Activated T-cell treated with anti-CD3 and anti-CD28 coated beads for 24 hours (primary cell): ENCODE measurements at places on chromosomes 12 and 14.

GRCh38 chr12:114013575-114014345 is 47.6 kb upstream of the RBM19 start:
- no peak for DNase-seq

DNA sequence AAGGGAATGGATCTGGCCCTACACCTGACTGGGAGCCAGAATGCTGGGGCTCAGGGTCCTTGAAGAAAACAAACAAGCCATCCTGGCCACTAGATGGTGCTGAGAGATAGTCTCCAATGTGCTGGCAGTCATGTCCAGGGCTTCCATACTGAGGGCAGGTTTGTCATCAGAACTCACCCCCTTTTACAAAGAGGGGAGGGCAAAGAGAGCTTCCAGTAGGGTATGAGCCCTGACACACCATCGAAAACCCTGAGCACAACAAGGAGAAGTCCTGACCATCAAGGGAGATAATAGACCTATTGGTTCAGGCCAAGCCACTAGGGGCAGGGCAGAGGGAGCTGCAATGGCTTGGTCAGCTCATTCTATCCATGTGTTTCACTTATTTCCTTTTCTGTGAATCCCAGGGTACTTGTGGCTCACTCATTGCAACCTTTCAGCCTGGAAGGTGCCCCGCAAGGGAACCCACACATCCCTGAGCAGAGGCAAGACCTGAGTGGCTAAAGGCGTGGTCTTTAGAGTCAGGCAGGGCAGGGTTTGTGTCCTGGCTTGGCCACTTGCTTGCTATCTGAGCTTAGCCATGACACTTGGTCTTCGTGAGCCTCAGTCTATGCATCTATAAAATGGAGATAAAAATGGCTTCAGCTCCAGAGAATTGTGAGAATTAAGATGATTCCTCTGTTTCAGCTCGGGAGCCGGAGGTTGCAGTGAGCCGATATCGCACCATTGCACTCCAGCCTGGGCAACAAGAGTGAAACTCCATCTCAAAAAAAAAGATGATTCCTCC is 6.2 kb upstream of the PLEKHH1 start:
- DNase-seq, result no peak

- no peak for DNase-seq
Measured at GRCh38 chr12:108801736-108802100, 55.7 kb downstream of the SSH1 start.

GRCh38 chr14:78997811-78998210 is 827.6 kb downstream of the NRXN3 start:
- no peak for DNase-seq

- no peak for DNase-seq
Measured at GRCh38 chr12:63304887-63305316, 153.9 kb upstream of the AVPR1A start.

DNA sequence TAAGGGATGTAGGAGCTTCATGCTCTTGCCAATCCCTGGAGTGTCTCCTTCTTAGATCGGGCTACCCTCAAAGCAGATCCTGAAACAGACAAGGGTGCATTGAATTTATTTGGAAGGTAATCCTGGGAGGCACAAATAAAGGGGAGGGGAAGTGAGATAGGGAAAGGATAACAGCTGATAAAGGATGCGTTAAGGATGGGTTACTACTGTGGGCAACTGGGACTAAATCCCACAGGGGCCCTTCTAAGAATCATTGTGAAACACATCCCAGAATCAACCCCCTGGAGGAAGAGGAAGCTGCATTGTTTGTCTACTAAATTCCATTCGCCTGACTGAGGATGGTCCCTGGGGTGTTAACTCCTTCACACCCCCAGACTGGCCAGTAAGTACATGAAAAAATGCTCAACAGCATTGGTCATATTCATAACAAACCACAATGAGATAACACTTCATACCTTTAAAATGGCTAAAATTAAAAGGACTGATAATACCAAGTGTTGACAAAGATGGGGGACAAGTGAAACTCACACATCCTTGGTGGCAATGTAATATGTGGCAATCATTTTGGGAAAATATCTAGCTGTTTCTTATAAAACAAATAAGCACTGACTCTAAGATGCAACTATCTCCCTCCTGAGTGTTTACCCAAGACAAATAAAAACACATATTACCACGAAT is 37.0 kb upstream of the CMKLR1 start:
- DNase-seq, result no peak

- DNase-seq, result no peak
Measured at GRCh38 chr14:61395115-61395725, 73.8 kb downstream of the PRKCH start.

GRCh38 chr14:78611796-78612571 is 441.8 kb downstream of the NRXN3 start:
- no peak for DNase-seq

- peak; percentile 51 for DNase-seq
Measured at GRCh38 chr12:111429828-111430432, 24.2 kb downstream of the SH2B3 start.

- DNase-seq, result no peak
Measured at GRCh38 chr14:53875324-53875897, 81.2 kb downstream of the BMP4 start.

GRCh38 chr14:23707415-23707814 is 71.3 kb downstream of the DHRS2 start:
- DNase-seq, result no peak

GRCh38 chr14:102164965-102165364 is 25.3 kb downstream of the WDR20 start:
- no peak for DNase-seq

DNA sequence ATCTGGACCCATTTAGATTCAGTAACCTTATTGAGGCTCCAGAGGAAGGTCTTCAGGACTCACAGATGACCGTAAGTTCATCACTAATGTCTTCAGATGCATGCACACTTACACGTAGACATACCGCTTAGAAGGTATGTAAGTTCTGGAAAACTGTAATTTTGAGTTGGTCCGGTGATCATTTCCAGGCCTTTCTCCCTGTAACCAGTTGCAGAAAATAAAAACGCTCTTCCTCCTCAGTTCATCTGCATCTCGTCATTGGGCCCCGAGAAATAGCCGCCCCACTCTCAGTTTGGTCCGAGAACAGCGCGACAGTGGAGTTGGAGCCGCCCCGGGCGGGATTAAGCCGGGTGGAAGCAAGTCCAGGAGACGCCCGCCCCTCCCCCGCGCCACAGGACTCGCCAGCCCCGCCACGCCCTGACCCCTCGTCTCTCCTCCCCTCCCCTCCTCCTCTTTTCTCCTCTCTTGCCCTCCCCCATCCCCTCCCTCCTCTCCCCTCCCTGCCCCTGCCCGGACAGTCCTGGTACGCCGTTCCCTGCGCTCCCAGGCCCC is 83.7 kb downstream of the TNFAIP2 start:
- DNase-seq, result no peak

DNA sequence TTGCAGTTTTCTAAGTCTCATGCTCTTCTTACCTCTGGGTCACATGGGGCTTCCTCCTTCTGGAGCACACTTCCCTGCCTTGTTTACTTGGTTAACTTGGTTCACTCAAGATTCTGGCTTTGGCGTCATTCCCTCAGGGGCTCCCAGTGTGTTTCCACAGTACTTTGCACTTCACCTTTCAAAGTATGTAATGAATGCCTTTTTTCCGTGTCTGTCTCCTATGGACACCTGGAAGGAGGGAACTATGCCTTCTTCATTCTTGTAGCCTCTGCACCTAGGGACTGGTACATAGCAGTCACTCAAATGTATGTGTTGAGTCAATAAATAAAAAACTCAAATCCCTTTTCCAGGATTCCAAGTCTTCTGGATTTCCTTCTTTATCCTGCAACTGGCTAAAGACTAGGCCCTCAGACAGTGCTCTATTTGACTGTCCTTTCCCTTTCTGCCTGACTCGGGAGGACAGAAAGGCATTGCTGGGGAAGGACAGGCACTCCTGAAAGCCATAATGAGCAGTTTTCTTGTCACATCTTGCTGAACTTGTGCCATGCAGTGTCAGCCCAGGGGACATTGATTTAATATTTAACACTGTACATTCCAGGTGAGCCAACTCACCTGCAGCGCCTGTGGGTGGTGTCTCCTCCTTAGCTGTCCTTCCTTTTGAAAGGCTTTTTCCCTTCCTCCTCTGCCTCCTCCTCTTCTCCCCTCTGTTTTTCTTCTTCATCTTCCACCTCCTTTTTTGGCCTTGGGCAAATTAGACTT is 12.8 kb downstream of the MYRFL start:
- no peak for DNase-seq
